ENCODE measurements at places on chromosomes 1 and 21.

DNA sequence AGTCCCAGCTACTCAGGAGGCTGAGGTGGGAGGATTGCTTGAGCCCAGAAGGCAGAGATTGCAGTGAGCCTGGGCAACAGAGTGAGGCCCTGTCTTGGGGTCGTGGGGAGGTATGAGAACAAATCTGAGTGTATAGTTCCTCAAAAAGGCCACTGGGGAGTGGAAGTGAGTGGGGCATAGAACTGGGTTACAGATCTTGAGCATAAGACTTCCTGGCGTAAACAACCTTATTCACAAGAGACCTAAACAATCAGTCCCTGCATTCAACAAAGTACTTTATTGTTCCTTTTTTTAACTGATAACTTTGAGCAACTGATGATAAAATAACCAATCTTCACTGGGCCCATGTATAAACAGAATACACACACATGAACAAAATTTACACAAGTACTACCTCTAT lies 72.7 kb upstream of the MUTYH start:
- no peak for DNase-seq

DNA sequence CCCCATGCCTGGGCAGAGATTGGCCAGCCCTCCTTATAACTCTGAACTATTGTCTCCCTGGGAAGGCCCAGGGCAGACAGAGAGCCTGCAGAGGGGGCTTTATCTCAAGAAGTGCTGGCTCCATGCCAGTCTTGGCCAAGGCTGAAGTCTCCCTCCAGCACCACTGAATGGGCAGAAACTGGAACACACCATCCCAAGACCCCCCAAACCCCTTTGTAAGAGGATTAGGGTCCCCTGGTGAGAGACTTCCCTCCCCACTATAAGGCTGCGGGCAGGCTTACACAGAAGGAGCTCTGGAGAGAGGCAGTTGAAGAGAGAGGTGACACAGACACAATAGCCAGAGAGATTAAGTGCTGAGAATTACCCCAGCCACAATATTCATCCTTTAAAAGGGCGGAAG lies 97.2 kb downstream of the NAV1 start:
- DNase-seq, result no peak

DNA sequence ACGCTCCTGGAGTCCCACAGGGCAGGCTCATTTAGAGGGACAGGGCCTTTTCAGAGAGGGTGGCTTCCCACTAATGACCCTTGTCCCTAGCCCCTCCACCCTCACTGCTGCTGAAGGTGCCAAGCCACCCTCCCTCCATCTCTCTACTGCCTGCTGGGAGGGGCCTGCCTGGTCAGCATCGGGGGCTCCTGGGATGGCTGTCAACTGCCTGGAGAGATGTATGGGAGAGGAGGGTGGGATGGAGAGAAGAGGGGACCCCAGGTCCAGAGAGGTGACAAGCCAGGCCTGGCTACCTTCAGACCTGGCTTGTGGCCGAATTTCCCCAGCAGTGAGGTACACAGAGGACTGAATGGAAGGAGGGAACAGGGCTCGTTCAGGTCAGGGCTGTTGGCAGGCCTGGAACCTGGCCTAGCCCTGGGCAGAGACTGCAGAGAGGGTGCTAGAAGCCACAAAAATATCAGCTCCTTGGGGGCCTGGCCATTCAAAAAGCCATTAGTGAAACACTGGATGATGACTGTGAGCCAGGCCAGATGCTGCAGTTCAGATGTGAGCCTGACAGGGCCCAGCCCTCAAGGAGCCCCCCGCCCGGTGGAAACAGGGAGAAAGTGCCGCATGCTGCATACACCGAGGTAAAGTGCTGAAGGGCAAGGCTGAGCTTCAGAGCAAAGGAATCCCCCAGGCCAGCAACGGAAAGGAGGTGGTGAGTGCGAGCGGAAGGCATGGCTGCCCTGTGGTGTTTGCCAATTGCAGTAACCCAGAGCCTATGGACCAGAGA lies 20.0 kb downstream of the MMEL1 start:
- no peak for DNase-seq

GRCh38 chr1:61295818-61296537 lies 213.6 kb downstream of the NFIA start:
- DNase-seq, result no peak

GRCh38 chr1:230148768-230149469 lies 81.9 kb downstream of the GALNT2 start:
- no peak for DNase-seq

GRCh38 chr21:44710756-44711326 lies 531 bp downstream of the TSPEAR start:
- no peak for DNase-seq

- peak; percentile 37 for DNase-seq
These were observed 1.3 kb upstream of the SYT6 start for GRCh38 chr1:114154963-114155322.

DNA sequence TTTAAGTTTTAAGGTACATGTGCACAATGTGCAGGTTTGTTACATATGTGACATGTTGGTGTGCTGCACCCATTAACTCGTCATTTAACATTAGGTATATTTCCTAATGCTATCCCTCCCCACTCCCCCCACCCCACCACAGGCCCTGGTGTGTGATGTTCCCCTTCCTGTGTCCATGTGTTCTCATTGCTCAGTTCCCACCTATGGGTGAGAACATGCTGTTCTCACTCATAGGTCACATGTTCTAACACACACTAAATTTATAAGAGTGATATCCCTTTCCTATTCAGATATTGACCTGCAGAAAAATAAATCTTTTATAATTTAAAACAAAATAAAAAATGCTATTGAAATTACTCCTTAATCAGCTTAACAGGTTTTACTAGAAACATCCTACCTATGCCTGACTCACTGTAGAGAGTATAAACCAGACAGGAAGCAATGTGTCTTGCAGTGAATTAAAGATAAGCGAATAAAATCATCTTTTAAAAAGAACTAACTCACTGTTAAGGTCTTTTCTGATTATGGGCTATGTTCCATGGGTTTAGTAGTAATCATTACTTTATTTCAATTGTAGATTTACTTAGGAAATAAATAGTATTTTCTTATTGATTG lies 82.0 kb upstream of the DPH5 start:
- no peak for DNase-seq

DNA sequence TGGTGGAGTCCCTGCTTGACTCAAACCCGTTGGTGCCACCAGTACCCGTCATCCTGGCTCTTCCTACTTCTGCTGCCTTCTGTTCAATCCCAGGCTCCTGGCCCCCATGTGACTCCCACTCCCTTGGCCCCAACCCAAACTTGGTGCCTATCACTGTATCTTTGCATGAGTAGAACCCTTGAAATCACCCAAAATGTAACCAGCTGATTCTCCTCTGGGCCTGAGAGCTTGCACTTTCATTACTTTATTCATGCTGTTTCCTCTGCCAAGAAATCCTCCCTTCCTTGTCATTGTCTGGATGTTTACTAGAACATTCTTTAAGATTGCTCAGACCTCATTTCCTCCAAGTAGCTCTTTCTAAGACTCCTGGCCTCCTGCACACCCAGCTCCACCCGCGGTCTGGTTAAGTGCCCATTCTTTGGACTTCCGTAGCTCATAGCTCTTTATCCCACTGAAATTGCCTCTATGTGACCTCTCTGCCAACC lies 15.7 kb downstream of the PTAFR start:
- DNase-seq, result no peak

DNA sequence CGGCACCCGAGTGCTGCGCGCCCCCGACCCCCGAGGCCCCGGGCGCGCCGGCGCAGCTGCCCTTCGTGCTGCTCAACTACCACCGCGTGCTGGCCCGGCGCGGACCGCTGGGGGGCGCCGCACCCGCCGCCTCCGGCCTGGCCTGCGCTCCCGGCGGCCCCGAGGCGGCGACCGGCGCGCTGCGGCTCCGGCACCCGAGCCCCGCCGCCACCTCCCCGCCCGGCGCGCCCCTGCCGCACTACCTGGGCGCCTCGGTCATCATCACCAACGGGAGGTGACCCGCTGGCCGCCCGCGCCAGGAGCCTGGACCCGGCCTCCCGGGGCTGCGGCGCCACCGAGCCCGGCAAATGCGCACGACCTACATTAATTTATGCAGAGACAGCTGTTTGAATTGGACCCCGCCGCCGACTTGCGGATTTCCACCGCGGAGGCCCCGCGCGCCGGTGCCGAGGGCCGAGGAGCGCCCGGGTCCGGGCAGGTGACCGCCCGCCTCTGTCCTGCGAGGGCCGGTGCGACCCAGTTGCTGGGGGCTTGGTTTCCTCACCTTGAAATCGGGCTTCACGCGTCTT lies 49.0 kb downstream of the SIM2 start:
- DNase-seq, result peak; percentile 73

DNA sequence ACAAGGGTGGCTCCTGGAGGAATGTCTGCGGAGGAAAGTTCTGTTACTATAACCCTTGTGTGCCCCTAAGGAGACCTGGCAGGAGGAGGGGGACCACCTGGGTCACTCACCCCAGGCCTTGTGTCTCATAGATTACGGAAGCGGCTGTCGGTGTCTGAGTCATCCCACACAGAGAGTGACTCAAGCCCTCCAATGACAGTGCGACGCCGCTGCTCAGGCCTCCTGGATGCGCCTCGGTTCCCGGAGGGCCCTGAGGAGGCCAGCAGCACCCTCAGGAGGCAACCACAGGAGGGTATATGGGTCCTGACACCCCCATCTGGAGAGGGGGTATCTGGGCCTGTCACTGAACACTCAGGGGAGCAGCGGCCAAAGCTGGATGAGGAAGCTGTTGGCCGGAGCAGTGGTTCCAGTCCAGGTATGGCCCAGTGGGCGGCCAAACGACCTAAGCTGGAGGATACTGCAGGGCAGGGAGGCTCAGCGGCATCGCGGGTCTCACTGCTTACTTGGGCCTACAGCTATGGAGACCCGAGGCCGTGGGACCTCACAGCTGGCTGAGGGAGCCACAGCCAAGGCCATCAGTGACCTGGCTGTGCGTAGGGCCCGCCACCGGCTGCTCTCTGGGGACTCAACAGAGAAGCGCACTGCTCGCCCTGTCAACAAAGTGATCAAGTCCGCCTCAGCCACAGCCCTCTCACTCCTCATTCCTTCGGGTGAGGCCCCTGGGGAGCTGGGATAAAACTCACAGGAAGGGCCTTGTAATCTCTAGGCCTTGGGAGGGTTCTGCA lies 101.4 kb downstream of the PIK3R3 start:
- DNase-seq, result no peak

GRCh38 chr1:230550428-230550827 lies 91.9 kb upstream of the COG2 start:
- no peak for DNase-seq

- no peak for DNase-seq
These were observed 147.5 kb downstream of the CYYR1 start for GRCh38 chr21:26425576-26425975.

DNA sequence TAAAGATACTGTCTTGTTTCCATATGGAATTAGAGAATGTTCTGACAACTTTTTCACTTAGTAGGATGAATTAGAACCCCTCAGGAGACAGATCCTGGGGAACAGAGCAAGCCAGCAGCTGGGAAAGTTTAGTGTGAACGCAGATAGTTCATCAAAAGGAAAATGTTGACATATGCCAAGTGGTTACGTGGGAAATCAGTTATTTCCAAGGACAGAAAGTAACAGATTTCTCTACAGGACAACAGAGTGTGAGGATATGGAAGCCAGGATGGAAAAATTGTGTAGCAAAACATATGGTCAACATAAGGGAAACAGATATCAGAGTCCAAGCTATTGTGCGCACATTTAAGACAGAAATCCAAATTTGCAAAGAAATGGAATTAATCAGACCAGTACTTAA lies 419.5 kb downstream of the LRRIQ3 start:
- no peak for DNase-seq

GRCh38 chr21:46243960-46244361 lies 15.4 kb upstream of the LSS start:
- DNase-seq, result no peak

DNA sequence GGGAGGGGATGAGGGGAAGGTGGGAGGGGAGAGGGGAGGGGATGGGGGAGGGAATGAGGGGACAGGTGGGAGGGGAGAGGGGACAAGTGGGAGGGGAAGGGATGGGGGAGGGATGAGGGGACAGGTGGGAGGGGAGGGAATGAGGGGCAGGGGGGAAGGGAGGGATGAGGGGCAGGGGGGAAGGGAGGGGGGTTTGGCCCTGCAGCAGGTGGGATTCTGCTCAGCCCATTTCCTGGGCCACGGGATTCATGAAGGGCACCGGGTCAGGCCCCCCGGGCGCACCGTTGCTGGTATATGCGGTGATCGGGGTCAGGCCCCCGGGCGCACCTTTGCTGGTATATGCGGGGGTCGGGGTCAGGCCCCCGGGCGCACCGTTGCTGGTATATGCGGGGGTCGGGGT lies 15.1 kb upstream of the SAMD11 start:
- DNase-seq, result no peak

GRCh38 chr1:235942979-235943575 lies 76.4 kb upstream of the LYST start:
- DNase-seq, result no peak

DNA sequence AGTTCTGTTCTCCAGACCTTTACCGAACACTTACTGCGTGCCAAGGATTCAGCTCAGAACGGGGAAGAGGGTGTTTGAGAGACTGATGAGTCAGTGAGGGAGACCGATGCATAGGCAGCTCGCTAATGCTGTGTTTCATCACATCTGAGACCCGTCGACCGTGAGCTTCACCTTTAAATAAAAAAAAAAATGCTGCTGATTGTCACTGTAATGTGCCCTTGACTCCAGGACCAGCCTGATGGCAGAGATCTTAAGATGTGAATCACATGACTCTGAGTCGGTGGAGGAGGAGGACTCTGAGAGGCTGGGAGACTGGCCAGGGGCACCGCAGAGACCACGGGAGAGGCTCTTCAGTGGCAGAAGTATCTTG lies 28.8 kb downstream of the SPSB1 start:
- DNase-seq, result no peak

DNA sequence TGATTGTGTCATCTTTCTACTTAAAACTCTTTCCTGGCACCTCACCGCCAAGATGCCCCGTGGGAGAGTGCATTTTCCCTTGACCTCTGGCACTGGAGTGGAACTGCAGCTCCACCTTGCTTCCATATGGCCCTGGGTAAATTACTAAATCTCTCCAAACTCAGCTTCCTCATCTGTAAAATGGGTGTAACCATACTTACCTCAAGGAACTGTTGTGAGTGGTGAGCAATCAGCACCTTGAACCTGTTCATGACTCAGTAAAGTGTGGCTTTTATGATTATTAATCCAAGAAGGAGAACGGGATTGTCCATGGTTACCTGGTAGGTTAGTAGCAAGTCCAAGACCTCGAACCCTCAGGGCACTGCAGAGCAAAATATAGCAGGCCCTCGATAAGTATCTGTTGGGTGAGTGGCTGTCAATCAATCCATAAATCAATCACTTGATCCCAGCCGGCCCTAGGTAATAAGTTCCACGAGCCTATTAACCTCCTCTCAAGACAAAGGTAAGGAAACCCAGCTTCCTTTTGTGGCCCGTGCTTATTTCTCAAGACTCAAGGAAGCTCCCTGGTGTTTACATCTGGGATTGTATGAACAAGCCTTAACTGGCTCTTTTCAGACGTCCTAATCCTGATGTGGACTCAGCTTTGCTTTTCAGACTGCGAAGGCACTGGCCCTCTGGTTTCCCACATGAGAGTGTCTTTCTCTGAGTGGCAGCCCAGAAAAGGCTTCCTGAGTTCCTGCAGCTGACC lies 114.0 kb upstream of the GJB5 start:
- no peak for DNase-seq

DNA sequence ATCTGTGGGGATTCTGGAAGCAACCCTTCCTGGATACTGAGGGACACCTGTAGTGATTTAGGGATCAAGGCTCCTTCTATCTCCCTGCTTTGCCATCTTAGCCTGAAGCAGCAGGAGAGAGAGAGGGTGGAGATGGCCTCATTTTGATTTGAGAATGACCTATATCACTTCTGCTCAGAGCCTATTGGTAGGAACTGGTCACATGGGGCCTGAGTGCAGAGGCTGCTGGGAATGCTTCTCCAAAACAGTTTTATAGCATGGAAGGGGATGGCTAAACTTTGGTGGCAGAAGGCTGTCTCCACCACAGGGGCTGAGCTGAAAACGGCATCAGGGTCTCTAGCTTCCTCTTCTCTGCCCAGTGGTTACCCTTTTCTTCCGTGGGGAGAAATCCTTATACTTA lies 105.8 kb downstream of the TBX19 start:
- no peak for DNase-seq

Measured in stimulated activated CD8-positive, alpha-beta memory T cell treated with anti-CD3 and anti-CD28 coated beads, Interleukin-4, amount 100 ng/mL, for 48 hours (primary cell).